ENCODE measurements at places on chromosomes 4 and X.

- no peak for DNase-seq
Observed at GRCh38 chr4:166422475-166422874, 549.4 kb downstream of the TLL1 start.

DNA sequence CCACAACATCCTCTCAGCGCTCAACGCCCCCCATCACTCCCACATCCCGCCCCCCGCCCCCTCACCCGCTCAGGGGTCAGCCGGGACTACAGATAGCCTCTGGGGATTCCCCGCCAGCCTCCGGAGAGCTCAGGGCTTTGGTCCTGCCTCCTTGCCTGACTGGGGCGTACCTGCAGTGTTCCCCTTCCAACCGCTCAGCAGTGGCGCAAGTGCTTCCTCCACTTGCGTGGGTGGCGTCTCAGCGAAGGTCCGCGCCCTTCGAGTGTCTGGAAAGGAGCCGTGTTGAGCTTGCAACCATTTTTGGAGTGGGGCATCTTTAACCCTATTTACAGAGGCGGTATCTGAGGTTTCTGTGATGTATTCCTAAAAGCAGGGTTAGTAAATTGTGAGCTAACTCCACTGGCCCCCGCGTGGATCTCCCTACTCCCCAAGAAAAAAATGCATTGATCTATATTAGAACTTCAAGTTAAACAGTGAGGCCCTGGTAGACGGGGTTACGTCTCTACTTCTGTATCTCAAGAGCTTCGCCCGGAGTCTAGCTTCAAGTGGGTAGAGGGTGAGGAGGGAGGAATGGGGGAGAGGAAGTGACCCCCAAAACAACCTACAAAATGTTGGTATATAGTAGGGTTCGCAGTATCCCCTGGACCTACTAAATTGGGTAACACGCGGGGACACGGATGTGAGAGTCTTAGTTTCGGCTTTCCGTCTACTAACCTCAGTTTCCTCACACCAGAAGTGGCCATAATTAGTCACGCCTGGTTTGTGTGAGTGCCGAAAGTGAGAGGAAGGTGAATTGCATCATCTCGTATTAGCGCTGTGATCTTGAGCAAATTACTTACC, 16.1 kb downstream of the NKX3-2 start:
- DNase-seq, result no peak

DNA sequence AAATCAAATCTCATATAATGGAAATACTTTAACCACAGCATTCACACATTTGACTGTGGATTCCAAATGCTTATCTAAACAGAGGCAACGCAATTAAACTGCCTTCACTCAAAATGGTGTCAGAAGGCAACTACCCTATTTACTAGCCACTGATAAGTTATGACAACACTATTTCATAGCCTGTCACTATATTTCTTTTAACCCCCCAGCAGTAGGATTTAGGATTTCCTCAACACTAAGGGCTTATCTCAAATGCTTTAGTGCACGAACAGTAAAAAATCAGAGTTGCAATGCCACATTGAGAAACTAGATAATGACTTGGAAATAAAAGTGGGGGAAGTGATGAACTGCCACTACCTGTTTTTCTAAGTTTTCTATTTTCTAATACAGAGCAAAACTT, 66.7 kb downstream of the DHX15 start:
- no peak for DNase-seq

DNA sequence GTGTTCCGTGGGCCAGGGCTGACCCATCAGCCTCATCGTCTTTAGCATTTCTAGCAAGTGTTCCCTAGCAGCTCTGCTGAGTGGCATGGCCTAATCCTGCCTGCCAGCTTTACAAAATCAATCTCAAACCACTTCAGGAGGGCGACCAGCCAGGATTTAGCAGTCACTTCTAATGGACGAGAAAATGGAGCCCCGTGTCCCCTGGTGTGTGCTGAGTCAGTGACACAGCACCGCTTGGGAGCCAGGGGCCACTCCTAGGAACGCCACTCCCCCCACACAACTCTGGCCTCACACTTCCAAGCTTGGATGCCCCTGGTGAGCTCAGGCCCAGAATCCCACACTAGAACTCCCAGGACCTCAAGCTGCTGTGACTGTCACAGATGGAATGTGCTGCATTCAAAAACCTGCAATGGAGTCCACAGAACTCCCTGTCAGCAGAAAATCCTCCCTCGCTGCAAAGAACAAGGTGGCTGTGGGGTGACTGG, 311.2 kb upstream of the GATB start:
- no peak for DNase-seq

DNA sequence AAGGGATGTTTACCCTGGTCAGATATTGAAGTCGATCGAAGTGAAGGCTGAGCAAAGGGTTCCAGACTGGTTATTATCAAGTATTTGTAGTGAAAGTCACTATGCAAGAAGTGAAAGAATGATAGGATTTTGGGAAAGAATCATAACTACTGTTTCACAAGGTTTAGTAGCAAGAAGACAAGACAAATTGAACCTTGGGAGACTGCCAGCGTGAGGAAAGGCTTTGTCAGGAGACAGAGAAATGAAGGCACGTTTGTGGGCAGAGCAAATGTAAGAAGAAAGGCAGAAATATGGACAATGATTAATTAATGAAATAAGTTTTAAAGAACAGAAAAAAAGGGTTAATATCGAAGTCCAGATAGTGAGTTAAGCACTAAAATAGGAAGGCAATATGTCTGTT, 456.8 kb downstream of the TRIML1 start:
- DNase-seq, result no peak

GRCh38 chr4:102196221-102196620, 149.1 kb downstream of the SLC39A8 start:
- no peak for DNase-seq

DNA sequence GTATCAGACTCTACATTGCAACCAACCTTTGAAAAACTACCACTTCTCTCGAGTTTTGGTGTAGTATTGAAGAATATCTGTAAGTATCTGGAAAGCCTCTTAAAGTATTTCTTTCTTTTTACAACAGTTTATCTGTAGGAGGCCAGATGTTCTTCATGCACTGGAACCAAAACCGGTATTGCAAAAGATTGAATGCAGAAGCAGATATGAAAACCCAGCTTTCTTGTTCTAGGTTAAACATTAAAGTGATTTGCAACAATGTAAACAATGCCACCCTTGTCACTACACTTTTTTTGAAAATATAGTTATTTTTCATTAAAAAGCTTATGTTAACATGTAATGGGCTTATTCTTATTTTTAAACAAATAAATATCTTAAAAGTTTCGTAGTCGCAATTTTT, 27.2 kb downstream of the PLS3 start:
- DNase-seq, result no peak

DNA sequence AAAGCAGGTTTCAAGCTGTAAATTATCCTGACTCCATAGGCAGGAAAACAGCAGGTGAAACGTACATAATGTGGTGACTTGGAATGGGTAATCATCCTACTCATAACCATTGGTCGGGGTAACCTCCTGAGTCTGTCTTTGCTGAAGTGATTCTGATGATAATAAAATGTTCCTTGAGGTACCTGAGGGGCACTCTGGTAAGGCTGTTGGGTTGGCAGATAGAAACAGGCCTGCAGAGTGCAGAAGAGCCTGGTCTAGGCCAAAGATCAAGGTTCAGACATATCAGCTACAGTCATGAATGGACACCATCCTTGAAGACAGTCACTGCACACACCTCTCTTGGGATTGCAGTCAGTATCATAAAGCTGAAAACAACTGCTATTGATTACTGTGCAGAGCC, 174.7 kb upstream of the RPL34 start:
- no peak for DNase-seq

- no peak for DNase-seq
Observed at GRCh38 chr4:169622566-169622965, 2.2 kb downstream of the CLCN3 start.

DNA sequence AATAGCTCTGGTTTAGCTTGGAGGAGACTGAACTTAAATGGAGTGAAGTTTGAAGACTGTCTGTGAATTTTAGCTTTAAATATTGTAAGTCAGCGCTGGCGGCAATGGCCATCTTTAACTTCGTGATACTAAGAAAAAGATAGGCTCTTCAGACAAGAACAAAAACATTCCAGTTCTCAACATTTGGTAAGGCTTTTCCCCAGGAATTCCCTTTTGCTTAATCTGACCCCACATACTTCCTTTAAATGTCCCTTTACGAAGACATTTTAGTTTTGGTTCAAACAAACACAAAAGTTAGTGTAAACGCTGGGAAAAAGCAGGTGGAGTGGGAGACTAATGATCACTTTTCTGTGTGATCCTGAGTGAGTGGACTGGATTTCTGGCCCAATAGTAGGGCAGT, 106.2 kb downstream of the MAML3 start:
- no peak for DNase-seq

GRCh38 chrX:22310779-22311178, 38.1 kb downstream of the CBLL2 start:
- no peak for DNase-seq

DNA sequence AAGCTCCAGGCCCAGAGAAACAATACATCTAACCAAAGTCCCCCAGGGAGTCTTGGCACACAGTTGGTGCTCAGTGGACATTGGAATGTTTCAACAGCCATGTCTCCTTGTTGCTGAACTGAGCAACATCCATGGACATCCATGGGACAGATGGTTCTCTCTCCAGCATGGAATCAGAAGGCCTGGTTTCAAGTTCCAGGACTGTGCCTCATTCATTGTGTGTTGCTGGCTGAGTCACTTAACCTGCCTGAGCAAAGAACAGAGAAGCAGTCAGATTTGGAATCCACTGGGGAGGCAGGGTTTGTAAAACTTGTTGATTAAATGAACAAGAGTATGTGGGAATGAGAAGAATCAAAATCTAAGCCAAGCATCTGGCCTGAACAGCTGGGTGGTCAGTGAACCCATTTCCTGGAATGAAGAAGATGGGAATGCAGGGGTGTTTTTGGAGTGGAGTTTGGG, 147.9 kb downstream of the CHIC2 start:
- no peak for DNase-seq

- no peak for DNase-seq
Observed at GRCh38 chrX:39820938-39821708, 276.6 kb downstream of the BCOR start.

- DNase-seq, result no peak
Observed at GRCh38 chrX:20863649-20864048, 510.6 kb upstream of the CNKSR2 start.

GRCh38 chr4:81601358-81601694, 129.6 kb upstream of the RASGEF1B start:
- DNase-seq, result peak; percentile 33

DNA sequence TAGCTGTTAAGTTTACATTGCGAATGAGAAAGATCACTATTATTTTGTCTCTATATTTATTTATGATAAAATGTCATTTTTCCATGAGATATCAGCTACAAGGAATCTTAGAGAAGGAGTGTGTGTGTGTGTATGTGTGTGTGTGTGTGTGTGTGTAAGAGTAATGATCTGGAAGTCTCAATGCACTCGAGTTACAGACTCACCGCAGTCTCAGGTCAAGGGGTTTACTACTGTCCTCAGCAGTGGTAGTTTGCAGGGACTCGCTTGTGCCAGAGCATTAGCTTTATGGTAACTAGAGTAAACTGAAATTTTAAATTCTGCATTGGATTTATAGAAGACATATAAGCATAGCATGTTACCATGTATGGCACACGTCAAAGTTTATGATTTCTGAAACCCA, 30.8 kb downstream of the LRP2BP start:
- no peak for DNase-seq

GRCh38 chr4:103996064-103996463, 276.3 kb upstream of the TACR3 start:
- no peak for DNase-seq

GRCh38 chr4:87416965-87417364, 5.4 kb upstream of the NUDT9 start:
- DNase-seq, result peak; percentile 42

GRCh38 chr4:123936621-123937043, 540.0 kb downstream of the SPRY1 start:
- no peak for DNase-seq

GRCh38 chr4:125482822-125483221, 168.1 kb downstream of the FAT4 start:
- no peak for DNase-seq

DNA sequence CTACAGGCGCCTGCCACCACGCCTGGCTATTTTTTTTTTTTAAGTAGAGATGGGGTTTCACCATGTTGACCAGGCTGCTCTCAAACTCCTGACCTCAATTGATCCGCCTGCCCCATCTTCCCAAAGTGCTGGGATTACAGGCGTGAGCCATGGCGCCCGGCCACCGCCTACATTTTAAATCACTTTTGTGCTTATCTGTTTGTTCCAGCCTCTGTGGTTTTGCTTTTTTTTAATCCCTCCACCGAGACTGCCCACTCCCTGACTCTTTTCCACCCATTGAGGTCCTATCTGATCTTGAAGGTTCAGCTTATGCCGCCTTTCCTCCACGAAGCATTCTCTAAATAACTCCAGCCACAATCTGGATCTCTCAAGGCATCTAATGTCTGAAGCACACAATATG, 73.5 kb downstream of the CHRDL1 start:
- no peak for DNase-seq

- DNase-seq, result peak; percentile 37
Observed at GRCh38 chr4:185219551-185220344, 10.3 kb downstream of the SNX25 start.

GRCh38 chr4:15521442-15522039, 51.9 kb downstream of the CC2D2A start:
- no peak for DNase-seq

GRCh38 chr4:26503427-26503826, 13.1 kb upstream of the CCKAR start:
- DNase-seq, result no peak

DNA sequence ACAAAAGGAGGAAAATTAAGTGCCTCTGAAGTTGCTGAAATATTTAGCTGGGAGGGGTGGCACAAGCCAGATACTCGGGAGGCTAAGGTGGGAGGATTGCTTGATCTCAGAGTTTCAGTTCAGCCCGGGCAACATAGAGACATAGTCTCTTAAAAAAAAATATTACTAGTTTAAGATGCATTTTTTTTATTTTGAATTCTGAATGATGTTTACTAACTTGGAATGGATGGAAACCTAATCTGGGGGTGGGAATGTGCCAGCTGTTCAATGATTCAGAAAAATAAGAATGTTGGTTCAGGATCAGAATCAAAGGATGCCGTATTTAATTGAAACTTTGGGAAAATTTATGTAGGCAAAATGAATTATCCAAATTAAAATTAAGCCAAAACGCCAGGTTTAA, 167.2 kb upstream of the ANK2 start:
- DNase-seq, result no peak

DNA sequence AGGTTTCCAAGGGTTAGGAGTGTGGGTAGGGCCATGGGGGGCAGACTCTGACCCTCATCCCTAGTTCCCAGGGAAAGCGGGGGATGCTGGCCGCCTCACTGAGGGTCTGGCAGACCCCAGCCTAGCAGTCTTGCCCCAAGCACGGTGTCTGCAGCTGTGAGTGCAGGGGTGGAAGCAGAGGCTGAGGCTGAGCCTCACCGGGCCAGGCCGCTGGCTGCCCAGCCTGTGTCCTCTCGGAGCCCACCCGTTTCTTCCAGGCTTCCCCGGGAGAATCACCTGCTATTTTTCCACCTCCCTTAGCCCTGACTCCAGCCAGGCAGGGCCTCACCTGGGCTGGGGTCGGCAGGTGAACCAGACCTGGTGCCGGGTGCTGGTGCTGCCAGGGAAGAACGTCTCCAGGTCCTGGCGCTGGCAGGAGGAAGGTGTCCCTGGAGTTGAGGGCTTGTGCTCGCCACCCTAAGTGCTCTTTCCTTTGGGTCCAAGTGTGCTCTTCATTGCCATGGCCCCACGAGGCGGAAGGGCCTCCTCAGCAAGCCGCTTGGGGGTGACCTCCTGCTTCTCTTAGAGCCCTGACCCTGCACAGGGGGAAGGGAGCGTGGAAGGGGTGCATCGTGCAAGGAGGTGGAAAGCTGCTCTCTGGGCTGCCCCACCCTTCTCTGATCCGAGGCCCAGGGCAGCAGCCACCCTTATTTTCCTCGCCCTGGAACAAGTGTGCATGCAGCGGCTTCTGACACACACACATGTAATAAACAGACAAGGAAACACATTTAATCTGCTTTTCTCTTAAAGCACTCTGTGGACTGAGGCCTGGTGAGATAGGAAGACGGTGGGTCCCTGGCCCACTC, 112.7 kb downstream of the FAM53A start:
- no peak for DNase-seq

Measured in T47D (cell line).